NCI-H510A (cell line): ENCODE measurements at places on chromosomes 3 and 15.

DNA sequence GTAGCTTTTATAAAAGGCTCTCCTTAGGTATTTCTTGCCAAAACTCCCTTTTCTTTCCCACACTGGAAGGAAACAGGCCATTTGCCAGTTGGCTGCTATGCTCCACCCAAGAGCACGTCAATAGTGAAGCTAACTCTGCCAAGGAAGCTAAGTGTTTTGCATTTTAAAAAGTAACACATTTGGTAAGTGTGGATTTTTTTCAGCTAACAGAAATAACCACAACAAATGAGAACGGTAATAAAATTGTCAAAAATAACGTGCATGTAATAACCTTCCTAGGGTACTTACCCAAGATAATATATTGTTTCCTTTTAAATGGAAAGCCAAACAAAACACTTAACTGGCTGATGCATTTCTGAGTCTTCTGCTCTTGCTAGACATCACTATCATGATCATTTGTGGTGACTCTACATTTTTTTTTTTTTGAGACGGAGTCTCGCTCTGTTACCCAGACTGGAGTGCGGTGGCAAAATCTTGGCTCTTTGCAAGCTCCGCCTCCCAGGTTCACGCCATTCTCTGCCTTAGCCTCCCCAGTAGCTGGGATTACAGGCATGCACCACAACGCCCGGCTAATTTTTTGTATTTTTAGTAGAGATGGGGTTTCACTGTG is 4.6 kb downstream of the DPP8 start:
- DNase-seq: no peak

DNA sequence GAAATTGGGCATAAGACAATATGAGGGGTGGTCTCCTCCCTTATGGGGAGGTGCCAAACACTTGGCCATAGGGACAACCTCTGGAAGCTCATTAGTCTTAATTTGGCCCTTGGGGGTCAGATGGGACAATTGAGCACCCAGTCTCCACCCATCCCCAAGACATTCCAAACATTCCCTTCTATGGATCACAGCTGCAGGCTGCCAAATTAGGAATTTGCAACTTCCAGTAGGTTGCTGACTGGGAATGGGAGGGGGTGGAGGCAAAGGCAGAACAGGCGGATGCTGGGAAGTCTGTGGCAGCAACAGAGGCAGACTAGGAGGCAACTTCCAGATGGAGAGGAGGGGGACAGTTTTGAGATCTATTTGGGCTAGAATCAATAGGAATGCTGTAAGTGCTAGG is 1.4 kb upstream of the PDHB start:
- DNase-seq: no peak

GRCh38 chr15:48757661-48758060 is 53.2 kb downstream of the CEP152 start:
- DNase-seq: no peak

- no peak for DNase-seq
Measured at GRCh38 chr3:194225988-194226663, 90.2 kb downstream of the HES1 start.

DNA sequence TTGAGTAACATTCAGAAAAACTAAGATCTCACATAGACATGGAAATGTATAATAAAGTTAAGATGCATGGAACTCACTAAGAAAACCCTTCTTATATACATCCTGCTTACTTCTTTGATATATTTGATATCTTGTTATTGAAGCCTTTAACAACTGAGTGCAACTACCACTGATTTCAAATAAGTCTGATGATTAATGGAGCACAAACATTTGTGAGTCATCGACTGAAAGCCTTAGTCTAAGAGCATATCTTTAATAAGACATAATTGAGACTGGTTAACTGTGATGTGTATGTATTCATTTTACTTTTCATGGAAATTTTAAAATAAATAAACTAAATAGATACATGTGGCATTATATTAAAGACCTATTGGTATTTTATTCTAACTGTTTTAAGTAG is 740.5 kb downstream of the EPHA3 start:
- no peak for DNase-seq

- no peak for DNase-seq
Measured at GRCh38 chr3:194098081-194098842, 37.7 kb upstream of the HES1 start.

- DNase-seq: peak; percentile 13
Measured at GRCh38 chr3:50345586-50346234, at the start of gene ZMYND10. Gene ZMYND10, minus strand, starts transcription at chr3:50345732. Its CDS starts 153 bp downstream, at chr3:50345579.

DNA sequence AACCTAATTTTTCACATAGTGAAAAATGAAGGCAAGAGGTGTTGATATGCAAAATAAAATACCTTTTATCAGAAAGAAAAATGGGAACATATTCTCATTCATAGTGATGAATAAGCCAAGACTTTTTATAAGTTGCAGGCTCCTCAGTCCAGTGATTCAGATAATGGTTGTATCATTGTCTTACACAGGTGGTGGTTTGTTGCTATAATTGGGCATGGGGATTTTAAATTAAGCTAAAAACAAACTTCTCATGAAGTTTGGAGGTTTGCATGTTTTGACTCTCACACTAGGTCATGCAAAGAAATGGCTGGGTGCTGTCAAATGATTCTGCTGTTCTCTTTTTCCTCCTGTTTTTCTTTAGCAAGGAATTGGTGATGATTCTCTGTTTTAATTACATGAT is 60.8 kb upstream of the SKIL start:
- no peak for DNase-seq

- DNase-seq: no peak
Measured at GRCh38 chr3:119673875-119674274, 3.3 kb downstream of the COX17 start.
